ENCODE measurements at places on chromosomes 7 and 10. TPM values are rescaled to one million over a fixed set of nuclear protein-coding genes. Genes with fewer than 3 reads are reported as not detected.

The TEX47 gene
- not detected for total RNA-seq

The MRLN gene
- not detected for total RNA-seq

The PANK1 gene
- total RNA-seq = 7.2 TPM

The LRRTM3 gene
- not detected for total RNA-seq

The HTR5A gene
- not detected for total RNA-seq

The IL15RA gene
- 23.1 TPM for total RNA-seq

The GRID2IP gene
- total RNA-seq = not detected

The LRRC27 gene
- total RNA-seq = 5.4 TPM

The TSPAN33 gene
- 3.0 TPM for total RNA-seq

The AKR1C8 gene
- total RNA-seq = 0.23 TPM

The ACTL6B gene
- total RNA-seq = not detected
